Adipocyte (in vitro differentiated cells): ENCODE measurements at places on chromosomes 16 and 17.
A peak's percentile ranks its signal among the peaks of the same experiment; 100 is the strongest.

GRCh38 chr16:88636488-88637265 is 1.7 kb upstream of the IL17C start:
- no peak for DNase-seq

DNA sequence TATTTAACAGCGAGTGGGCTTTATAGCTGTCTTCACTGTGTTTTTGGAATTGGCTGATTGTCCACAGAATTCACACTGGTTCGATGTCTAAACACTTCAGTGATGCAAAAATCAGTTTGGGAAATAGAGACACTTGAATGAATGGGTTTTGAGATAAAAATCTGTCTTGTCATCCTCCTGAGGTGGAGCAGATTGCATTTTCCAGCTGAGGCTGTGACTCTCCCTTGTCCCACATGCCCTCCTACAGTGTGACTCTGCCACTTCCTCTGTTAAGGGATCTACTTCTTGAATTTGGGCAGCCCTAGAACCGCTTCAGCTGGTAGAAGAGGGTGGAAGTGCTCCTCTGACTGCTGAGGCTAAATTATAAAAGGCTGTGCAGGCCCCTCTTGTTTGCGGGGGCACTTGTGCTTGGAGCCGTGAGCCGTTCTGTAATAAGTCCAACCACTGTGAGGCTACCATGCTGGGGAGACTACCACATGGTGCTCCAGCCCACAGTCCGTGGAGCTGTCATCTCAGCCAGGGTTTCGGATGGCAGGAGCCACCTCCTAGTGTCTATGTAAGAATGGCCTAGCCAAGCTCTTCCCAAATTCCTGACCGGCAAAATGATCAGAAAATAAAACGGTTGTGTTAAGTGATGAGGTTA is 175.9 kb downstream of the SPECC1 start:
- no peak for DNase-seq

- DNase-seq, result peak; percentile 86
Observed at GRCh38 chr17:39667945-39668924, at the start of gene PNMT. Gene PNMT (plus strand): TSS chr17:39668453. CDS start chr17:39668476, 23 bp downstream.

GRCh38 chr16:3076577-3076976 is 11.1 kb downstream of the IL32 start:
- no peak for DNase-seq
